ENCODE measurements at places on chromosomes 12 and 14.

DNA sequence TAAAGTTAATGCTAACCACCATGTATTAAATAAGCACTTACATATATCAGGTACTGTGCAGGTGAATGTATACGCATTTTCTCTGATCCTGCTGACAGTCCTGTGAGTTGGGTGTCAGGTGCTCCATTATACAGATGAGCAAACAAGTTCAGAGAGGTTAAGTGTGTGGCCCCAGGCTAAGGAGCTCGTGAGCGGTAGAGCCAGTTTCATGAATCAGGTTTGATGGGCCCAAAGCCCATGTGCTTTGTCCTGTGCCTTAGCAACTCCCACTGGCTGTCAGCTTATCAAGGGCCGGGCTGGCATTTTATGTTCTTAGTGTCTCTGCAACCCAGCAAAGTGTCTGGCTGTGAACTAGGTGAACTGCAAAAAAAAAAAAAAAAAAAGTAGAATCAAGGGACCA is 701.2 kb upstream of the TBX3 start:
- DNase-seq: no peak

GRCh38 chr12:13044906-13045299 is 722 bp downstream of the FAM234B start:
- no peak for DNase-seq

DNA sequence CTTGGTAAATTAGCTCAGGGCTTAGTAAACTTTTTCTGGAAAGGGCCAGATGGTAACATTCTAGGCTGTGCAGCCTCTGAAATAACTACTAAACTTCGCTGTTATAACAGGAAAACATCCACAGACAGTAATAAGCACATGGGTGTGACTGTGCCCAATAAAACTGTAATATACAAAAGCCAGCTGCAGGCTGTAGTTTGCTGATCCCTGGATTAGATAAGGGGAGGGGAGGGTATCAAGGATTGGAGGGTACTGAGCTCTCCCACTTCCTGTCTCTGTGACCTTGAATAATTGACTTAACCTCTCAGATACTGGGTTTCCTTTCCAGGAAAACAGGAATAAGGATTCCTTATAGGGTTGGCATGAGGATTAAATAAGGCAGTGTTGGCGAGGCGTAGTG is 81.2 kb downstream of the CCDC60 start:
- no peak for DNase-seq

- DNase-seq: no peak
Measured at GRCh38 chr12:120508537-120508936, 12.6 kb downstream of the DYNLL1 start.

DNA sequence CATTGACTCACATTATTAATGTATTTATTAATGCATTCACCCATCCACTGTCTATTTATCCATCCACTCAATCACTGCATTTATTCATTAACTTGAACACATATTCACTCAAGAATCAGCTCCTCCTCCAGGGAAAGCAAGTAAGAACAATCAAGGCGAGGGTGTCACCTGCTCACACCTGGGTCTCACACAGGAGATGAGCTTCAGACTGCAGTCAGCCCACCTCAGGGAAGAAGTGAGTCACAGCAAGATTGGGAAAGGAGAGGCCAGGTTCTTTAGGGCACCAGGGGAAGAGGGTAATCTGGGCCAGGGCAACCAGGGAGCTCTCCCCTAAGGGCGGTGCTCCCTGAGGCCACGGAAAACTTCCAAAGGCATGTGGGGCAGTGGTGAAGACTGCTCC is 367.3 kb downstream of the BCL11B start:
- no peak for DNase-seq

GRCh38 chr12:113684053-113684907 is 212.6 kb upstream of the LHX5 start:
- DNase-seq: no peak

DNA sequence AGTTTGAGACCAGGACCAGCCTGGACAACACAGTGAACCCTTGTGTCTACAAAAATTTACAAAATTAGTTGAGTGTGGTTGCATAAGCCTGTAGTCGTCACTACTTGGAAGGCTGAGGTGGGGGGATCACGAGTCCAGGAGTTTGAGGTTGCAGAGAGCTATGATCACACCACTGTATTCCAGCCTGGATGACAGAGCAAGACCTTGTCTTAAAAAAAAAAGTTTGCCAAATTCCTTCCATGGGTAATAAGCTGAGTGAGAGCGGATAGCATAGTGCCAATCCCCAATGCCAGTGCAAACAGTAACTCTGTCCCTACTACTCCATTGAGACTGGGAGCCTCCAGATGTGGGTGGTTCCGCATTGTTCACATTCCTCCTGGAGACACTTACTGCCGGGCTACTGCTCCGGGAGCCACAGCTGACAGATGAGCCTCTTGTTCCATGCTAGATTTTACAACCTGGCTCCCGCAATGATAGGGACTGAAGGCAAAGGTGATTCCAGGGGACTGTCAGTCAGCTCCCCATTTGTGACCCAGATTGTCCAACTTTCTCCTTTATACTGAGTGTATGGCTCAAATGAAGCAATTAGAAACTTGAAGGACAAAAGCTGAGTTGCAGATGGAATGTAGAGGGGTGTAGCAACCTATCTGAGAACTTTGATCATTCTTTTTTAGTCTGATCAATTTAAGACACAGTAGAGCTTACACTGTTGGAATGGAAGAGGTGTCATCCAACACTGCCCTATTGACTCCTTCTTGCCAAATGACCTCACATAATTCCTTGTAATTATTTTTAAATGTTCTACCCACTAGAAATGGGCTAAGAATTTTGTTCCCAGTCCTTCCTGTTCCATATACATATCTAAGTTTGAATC is 13.4 kb upstream of the FRMD6 start:
- no peak for DNase-seq

DNA sequence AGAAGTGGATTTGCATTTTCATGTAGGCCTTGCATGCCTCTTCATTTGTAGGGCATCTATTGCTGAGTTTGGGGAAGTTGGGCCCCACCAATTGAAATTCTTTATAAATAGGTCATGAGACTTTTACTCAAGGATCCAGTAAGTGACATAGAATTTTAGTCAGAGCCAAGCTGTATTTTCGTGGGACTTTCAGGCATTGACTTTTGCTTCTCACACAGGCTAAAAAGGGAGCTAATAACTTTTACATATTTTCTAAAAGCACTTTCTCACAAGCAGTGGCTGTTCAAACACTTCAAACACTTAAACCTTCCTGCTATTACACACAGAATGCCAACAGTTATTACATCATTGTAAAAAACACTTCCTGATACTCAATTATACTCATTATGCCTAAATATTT is 260.5 kb downstream of the MSRB3 start:
- DNase-seq: no peak

DNA sequence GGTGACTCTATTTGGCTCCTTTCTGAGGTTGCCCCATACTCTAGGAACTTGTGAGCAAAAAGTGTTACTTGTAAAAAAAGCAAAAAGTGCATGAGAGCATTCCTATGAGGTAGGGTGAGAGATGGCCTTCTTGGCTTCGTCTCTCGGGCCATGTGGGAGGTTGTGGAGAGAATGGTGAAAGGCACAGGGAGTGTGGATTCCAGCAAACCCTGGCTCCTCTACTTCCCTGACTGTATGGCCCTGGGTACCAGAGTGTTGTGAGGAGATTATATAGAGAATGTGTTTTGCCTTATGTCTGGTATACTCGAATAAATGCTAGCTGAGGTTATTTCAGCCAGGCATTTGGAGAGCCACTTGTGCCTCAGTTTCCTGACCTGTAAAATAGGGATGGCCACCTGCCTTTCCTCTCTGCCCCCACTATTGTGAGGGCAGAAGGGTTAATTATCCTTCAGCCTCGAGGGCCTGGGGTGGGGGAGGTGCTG is 11.0 kb downstream of the PLEKHG3 start:
- no peak for DNase-seq

DNA sequence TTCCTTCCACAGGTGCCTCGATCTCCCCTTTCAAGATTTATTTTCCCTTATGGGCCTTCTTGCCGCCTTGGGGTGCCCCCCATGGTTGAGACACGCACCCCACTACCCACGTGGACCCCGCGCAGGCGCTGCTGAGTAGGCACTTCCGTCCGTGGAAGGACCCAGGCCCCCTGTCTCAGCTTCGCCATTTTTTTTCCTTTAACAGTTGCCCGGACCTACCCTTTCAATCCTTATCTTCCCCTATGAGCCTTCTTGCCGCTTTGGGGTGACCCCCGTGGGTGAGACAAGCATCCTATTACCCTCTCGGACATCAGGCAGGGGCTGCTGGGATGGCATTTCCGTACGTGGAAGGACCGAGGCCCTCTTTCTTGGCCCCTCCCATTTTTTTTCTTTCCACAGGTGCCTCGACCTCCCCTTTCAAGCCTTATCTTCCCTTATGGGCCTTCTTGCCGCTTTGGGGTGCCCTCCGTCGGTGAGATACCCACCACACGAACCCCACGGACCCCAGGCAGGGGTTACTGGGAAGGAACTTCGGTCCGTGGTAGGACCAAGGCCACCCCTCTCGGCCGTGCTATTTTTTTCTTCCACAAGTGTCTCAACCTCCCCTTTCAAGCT is 268.2 kb downstream of the ALG10 start:
- DNase-seq: no peak

DNA sequence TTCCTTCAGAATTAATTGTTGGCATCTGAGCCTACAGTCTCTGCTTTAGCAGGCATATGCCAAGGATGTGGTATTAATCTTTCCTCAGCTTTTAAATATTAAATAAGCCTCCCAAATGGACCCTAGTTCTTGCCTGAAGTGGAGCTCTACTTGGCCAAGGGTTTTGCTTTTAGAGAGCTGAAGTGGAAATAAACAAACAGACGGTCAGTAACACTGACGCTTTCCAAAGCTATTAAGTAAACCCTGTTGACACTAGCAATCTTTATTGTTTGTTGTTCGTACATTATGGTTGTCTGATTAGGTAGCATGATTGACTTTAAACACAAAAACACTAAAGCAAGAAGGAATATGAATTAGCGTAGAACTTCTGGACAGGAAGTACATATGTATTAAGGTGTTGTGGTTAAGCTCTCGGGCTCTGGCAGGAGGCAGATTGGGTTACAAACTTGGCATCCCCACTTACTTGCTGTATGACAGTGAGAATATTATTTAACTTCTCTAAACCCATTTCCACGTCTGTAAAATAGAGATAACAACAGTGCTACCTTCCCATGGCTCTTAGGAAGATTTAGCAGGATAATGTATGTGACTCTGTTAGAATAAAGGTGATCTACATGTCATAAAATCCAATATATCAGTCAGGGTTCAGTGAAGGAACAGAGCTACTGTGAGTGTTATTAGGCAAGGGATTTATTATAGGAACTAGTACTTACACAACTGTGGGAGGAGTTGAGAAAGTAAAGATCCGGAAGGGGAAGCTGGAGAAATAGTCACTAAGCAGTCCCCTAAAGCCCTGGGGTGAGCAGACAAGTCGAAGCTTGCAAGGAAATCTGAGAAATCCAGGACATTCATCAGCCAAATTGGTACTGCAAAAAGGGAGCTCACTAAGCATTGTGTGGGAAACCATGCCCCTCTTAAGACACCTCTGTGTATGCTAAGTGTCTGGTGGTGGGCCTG is 92.2 kb upstream of the ATF7IP start:
- DNase-seq: no peak

- no peak for DNase-seq
Measured at GRCh38 chr12:16880864-16881285, 274.9 kb upstream of the LMO3 start.

- no peak for DNase-seq
Measured at GRCh38 chr12:92953747-92954146, 24.7 kb upstream of the EEA1 start.

DNA sequence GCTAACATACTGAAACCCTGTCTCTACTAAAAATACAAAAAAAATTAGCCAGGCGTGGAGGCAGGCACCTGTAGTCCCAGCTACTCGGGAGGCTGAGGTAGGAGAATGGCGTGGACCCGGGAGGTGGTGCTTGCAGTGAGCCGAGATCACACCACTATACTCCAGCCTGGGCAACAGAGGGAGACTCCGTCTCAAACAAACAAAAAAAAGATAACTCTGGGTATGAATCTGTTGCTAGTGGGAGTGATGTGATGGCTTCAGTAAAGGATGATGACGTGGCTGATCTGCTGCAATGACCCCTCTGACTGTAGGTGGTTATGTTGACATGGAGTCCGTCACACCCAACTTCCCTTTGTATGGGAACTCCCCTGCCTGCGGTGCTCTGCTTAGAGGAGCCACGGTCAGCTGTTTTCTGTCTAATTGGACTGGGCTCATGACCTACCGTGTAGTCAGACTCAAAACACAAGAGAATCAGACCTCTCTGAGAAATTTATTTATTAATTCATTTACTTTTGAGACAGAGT is 59.1 kb upstream of the MED13L start:
- no peak for DNase-seq

DNA sequence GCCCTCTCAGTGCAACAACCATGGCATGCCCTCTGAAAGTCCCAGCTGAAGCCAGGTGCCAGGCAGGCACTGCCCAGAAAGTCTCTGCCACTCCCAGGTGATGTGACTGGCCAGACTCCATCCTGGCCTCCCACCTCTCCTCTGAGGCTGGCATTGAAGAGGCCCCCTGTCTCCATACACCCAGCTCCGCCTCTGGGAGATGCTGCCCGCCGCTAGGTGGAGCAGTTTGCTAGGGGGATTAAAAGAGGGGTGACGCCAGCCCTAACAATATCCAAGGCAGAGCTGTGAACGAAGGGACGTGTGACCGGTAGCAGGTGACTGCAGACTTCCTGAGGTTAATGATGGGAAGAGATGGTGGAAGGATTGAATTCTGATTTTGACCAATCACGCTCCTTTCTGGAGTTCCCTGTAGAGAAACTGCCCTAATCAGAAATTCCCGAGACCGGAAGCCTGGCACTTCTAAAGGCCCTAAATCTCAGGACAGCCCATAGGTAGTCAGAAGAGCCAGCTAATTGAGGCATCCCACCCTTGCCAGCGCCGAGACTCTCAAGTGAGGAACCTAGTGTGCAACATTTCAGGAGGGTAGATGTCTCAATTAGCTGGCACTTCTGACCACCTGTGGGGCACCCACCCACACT is 8.3 kb upstream of the PLEK2 start:
- peak; percentile 11 for DNase-seq

DNA sequence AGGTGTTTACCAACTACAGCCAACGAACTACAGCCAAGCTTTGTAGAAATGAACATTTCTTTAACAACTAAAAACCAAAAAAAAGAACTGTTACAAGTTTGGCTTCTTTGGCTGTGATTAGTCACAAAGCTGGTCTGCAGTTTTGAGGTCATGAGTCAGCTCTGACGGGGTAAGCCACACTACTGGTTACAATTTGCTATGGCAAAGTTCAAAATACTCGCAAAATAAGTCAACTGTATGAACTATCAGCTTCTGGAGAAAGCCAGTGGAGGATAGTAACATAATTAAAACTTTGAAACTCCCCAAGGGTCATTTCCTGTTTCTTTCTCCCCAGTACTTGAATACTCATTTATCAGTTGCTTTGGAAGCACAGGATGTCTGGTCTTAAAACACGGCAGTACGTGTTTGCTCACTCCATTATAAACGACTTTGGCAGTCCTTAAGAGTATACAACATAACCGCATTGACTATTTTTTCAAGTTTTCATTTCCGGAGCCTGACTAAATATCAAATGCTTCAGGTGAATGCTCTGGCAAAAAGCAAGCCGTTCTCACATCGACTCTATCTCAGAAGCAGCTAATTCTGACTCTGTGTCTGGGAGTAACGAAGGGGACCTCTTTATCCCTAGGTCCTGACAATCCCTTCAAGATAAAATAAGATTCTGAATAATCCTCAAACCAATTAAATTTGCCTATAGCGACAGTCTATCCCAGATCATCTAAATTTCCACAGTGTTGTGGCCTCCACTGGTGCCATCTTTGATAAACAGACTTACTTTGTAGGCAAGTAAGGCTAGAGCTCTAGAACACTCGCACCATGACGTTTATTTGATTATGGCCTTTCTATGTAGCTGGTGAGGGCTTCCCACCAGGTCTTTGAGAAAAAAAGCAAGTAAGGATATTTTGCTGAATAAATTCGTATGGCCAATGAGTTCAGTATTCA is 10.6 kb downstream of the PHLDA1 start:
- peak; percentile 82 for DNase-seq

GRCh38 chr14:81401420-81402122 is 1.4 kb upstream of the STON2 start:
- DNase-seq: no peak

Measured in CD4-positive, alpha-beta memory T cell (primary cell).